GM23338 (cell line): ENCODE measurements at places on chromosomes 6 and 20. TPM values are rescaled to one million over a fixed set of nuclear protein-coding genes. Genes with fewer than 3 reads are reported as not detected.

- DNase-seq: no peak
- peaks cover 13% of the 10 kb centered on the region; the same call in 1 of the 2 replicates for H3K4me1 ChIP-seq
- no peaks in the 10 kb centered on the region for H3K36me3 ChIP-seq
- no peak overlapping the region for H3K4me3 ChIP-seq
- H3K27ac ChIP-seq: no peak overlapping the region
These were observed 30.1 kb downstream of the CITED2 start for GRCh38 chr6:139344186-139344963.

GRCh38 chr20:63636752-63637628 lies 10.1 kb upstream of the GMEB2 start:
- peaks cover 2% of the 10 kb centered on the region; the same call in 1 of the 2 replicates for H3K4me1 ChIP-seq
- no peak overlapping the region for H3K4me3 ChIP-seq
- no peak overlapping the region for H3K27ac ChIP-seq

GRCh38 chr6:30769853-30770524 lies 25.6 kb upstream of the IER3 start:
- no peak overlapping the region for H3K4me3 ChIP-seq
- H3K36me3 ChIP-seq: no peaks in the 10 kb centered on the region
- DNase-seq: no peak
- H3K27ac ChIP-seq: no peak overlapping the region
- no peaks in the 10 kb centered on the region for H3K27me3 ChIP-seq
- H3K4me1 ChIP-seq: peaks cover 26% of the 10 kb centered on the region

The STMND1 gene
- 0.80 TPM in 1 of 2 replicates, not detected in the other for total RNA-seq

The BNIP5 gene
- not detected in 2 replicates for total RNA-seq
